Activated naive CD4-positive, alpha-beta T cell (primary cell): ENCODE measurements at places on chromosomes 12 and 14.

- DNase-seq: no peak
Measured at GRCh38 chr14:24813089-24813815, 179.3 kb upstream of the GZMB start.

- DNase-seq: no peak
Measured at GRCh38 chr12:8855891-8856290, 33.5 kb downstream of the A2ML1 start.

DNA sequence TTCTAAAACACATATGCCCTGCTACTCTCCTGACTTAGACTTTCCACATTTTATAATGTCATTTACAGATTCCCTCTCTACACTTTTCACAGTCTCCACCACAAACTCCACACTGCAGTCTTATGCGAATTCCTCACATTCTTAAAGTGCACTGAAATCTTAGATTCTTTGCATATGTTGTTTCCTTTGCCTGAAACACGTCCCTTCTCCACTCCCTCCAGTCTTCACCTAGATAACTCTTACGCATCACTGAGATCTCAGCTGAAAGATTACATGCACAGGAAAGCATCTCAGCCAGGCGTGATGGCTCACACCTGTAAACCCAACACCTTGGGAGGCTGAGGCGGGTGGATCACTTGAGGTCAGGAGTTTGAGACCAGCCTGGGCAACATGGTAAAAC, 3.8 kb upstream of the ARHGAP9 start:
- DNase-seq: no peak

- no peak for DNase-seq
Measured at GRCh38 chr12:76519538-76519937, 40.0 kb downstream of the OSBPL8 start.

GRCh38 chr12:83971781-83972180, 940.8 kb downstream of the SLC6A15 start:
- DNase-seq: no peak

DNA sequence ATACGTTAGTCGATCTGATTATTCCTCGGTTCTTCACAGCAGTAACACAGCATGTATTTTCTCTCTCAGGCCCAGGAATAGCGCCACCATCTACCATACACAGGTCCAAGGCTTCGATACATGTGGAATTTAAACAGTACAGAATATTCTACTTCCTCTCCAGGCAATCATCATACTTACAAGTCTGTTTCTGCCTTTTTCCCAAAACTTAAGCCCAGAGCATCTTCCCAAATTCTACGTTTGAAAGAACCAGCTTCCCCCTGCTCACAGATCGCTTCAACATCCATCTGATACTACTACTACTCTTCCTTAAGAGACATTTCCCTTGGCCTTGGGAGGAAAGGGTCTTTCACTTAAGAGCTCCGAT, 626 bp downstream of the TXNDC16 start:
- no peak for DNase-seq

DNA sequence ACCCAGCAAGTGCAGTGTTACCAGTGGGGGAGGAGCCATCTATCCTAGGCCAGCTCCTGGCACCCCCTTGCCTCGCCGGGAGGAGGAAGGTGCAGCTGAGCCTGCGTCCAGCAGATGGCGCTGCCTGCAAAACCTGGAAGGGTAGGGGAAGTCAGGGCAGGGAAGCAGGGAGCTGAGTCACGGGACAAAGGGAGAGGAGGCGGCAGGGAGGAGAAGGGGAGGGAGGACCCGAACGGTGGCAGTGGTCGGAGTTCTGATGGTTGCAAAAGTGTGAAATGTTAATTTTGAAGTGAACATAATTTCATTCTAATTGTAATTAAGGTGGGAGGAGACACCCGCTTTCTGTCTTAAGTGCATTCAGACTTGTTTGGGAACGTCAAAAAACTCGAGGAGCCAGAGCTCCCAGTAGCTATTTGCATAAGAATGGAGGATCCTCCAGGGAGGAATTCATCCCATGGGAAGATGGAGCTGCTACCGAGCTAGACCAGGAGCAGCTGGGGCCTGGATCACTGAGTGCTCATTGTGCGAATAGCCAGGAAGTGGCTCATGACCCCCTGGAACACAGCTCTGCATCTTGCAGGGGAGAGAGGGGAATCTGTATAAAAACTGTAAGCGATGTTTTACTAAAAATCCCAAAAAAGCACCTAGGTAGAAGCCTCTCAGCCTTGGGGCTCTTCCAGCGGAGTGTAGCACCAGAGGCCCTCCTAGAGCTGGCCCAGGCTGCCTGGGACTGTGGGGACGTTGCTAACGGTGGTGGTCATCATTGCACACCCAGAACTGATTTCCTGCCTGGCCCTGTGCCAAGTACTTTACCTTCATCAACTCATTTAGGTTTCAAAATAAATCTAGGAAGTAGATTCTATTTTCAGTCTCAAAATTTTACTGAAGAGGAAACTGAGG, 59.5 kb downstream of the EMP1 start:
- peak; percentile 23 for DNase-seq

DNA sequence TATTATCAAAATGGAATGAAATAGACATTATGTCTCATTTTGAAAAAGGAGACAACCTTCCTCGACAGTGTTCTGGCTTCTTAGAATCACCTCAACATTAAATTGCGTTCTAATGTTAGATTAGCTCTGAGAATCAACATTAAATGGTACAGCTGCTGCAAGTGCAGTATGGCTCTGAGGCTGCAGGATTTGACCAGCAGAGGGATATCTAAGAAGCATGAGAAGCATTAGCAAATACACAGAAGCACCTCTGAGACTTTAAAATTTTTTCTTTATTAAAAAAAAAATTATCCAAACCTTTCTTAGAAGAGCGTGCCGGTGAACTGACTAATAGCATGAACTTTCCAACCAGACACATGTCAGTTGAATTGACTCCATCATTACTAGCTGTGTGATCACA, 253.4 kb upstream of the LRIG3 start:
- DNase-seq: no peak

- no peak for DNase-seq
Measured at GRCh38 chr14:28373721-28374120, 392.9 kb upstream of the FOXG1 start.

GRCh38 chr12:113065126-113066007, 8.8 kb downstream of the DTX1 start:
- no peak for DNase-seq

GRCh38 chr12:16198884-16199283, 78.6 kb downstream of the SLC15A5 start:
- no peak for DNase-seq

DNA sequence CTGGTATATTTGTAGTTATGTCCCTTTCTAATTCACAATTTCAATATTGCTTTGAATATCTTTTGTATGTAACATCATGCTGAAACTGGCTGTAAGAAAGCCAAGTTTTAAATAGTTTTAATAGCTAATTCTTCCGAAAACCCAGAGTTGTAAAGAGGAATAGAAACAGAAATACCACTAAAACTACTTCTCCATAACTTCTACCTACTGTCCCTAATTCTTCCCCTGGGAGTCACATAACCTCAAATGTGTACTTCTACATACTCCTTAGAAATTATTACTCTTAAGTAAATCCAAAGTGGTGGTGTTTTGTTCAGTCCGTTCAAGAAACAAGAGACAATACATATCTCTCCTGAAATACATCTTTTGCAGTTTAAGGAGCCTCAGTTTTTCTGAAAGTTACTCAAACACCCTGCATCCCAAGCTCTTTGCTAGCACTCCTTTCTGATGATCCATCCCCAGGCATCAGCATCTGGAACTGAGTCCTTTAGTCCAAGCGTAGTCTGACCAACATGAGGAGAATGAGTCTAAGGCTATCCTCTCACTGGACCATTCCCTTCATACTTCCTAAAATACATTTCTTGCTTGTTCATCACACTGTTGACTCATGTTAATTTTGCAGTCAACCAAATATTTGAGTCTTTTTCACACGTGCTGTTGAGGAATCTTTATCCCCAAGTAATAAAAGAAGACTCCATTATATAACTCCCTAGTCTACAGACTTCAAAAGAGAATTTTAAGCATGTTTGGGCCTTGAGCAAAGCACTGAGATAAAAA, 214.3 kb upstream of the NUDT4 start:
- no peak for DNase-seq

DNA sequence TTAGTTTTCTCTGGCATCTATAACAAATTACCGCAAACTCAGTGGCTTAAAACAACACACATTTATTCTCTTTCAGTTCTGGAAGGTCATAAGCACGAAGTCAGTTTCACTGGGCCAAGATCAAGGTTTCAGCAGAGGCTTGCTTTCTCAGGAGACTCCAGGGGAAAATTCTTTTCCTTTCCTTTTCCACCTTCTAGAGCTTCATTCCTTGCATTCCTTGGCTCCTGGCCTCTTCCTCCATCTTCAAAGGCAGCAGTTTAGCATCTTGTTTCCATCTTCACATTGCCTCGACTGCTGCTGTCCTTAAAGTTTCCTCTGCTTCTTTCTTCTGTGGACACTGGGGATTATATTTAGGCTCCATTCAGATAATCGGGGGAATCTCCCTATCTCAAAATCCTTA, 106.1 kb downstream of the PDE3A start:
- DNase-seq: no peak

DNA sequence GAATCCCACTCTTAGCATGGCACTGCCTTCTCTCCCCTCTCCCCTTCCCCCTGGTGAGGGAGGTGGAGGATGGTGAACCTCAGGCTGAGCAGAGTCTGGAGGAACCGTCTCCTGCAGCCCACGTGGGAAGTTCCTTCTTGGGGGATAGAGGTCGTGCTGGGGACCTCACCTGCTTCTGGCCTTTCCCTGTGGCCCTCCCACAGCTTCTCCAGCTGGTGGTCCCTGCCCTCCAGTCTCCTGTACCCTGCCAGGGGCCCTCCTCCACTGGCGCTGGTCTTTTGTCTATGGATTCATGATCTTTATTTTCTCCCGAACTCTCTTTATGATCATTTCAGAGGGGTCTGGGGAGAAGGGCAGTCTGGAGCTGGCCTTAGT, 9.0 kb upstream of the MTA1 start:
- DNase-seq: no peak

DNA sequence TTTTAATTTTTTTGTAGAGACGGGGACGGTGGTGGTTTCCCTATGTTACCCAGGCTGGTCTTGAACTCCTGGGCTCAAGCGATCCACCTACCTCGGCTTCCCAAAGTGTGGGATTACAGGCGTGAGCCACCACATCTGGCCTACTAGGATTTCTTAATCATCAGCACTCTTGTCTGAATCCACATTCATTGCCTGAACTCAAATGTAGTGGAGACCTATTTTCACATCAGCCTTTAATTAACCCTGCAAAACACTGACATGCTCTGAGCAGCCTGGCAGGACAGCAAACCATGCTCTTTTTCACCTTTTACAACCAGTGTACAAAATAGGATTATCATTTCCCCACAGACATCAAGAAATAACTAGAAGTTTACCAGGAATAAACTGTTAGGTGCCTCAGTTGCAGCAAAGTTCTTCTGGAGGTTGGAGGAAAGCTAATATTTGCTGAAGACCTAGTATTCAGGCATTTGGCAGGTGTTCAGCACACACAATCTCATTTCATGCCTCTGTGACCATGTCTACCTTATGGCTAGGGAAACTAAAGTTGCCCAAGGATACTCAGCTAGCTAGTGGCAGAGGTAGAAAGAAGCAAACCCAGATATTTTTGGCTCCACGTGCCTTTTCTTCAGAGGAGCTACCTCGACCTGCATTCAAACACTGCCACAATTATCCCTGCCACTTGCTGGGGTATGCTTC, 37.7 kb downstream of the CFL2 start:
- no peak for DNase-seq

DNA sequence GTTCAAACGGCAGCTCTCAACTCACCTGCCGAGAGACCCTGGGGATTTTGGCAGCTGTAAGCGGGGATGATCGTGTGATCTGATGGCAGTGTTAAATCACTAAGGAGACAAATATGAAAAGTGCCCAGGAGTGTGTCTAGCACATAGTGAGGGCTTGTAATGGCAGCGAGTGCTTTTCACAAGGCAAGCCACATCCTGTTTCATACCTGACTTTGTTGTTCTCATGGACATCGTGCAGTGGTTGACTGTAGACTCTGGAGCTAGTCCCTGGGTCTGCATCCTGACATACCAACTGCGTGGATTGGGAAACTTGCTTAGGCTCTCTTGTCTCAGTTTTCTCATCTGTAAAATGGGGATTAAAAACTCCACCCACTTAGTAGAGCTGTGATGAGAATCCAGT, 148.5 kb downstream of the VRK1 start:
- no peak for DNase-seq

- DNase-seq: no peak
Measured at GRCh38 chr14:36493761-36494160, 26.3 kb downstream of the NKX2-1 start.

DNA sequence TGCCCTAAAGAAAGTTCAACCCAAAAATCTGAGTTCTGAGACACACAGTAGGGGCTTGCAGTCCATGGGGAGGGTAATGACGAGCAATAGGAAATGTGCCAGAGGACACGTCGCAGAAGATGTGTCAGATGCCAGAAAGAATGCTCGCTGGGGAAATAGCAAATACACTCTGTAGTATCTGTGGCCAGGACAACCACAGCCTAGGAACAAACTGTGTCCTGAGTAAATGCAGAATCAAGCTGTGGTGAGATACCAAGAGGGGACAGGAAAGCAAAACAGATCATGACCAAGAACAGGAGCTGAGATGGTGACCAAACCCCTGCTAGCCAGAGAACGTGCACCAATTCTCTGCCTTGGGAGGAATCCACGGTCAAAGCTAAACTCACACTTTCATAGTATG, 9.1 kb downstream of the CRACR2A start:
- no peak for DNase-seq

DNA sequence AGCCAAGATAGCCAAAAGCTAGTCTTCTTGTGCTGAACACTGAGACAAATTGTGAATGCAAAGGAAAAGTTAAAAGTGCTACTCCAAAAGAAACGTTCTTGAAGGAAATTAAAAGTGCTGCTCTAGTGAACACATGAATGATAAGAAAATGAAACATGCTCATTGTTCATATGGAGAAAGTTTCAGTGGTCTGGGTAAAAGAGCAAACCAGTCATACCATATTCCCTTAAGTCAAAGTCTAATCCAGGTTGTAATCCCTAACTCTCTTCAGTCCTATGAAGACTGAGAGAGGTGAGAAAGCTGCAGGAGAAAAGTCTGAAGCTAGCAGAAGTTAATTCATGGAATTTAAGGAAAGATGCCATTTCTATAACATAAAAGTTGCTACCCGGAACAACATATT, 121.5 kb downstream of the MNAT1 start:
- no peak for DNase-seq

DNA sequence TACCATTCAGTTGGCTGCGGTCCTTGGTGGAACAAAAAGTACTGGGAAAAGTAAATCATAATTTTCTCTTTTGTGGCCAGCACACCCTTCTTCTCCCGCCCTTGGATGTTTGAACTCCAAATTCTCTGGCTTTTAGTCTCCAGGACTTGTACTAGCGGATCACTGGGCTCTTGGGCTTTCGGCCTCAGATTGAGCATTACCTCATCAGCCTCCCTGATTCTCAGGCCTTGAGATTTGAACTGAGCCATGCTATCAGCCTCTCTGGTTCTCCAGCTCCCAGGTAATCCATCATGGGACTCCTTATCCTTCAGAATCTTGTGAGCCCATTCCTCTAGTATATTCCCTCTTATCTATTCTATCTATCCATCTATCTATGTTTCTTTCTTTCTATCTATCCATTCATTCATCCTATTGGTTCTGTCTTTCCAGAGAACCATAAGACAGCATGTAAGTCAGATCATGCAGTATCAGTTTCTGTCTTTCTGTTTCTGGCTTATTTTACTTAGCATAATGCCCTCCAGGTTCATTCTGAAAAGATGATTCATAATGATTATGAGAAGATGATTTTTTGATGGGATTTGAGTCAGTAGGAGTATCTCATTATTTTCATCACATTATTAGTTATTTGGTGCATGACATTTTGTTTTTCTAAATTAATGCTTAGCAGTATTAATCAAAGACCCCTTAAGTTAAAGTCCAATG, 814.9 kb downstream of the LRFN5 start:
- no peak for DNase-seq
